ENCODE measurements at places on chromosomes 7 and 10. TPM values are rescaled to one million over a fixed set of nuclear protein-coding genes. Genes with fewer than 3 reads are reported as not detected.

DNA sequence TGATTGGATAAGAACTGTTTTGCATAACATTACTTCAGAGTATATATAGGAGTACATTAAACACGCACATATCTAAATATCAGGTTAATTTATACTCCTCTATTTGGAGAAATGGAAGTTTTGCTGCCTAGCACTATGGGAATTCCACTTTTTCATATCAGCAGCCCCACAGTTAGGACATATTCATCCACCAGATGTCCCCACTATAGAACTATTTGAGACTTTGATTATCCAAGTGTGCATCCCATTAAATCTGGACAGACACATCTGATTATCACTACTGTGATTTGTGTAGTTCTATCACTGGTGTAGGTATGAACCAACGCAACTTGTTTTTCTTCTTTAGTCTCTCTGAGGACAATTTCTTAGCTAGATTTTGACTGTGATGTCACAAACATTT is 345.7 kb downstream of the THSD7A start:
- peak; percentile 26 for DNase-seq

DNA sequence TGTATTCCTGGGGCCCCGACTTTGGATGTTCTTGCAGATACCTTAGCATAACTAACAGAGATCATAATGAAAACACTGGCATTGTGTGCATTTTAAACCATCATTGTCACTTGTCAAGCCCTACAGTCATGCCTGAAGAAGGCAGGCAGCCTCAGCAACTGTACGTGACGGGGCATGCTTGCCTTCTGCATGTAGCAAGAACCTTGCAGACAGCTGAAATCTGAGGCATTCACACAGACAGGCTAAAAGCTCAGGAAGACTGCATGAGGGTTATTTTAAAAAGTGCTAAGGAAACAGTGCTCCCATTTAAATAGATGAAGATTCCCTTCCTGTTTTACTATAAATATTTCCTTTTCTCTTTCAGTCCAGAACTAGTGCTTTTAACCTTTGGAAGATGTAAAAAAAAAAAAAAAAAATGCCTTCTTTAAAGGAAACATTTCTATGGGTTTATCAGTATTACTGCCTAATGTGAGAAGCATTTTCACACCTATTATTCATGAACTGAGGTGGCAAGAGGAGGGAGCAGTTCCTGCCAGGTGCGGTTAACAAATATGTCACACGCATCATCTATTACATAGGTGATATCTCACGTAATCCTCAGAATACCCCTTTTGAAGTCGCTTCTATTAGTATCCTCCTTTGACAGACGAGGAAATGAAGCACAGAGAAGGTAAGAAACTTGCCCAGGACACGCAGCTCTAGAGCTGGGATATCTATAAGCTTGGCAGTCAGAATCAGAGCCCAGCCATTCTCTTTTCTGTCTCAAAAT is 88.1 kb downstream of the PRKCQ start:
- no peak for DNase-seq

- no peak for DNase-seq
Observed at GRCh38 chr10:77504196-77504872, 133.3 kb downstream of the KCNMA1 start.

- no peak for DNase-seq
Observed at GRCh38 chr10:28652106-28652505, 25.2 kb upstream of the BAMBI start.

- no peak for DNase-seq
Observed at GRCh38 chr7:158751751-158752150, 47.1 kb upstream of the NCAPG2 start.

The CNTNAP2 gene
- 47.8 TPM for total RNA-seq

The HOXA13 gene
- total RNA-seq: not detected

The MSMB gene
- not detected for total RNA-seq

- no peak for DNase-seq
Observed at GRCh38 chr7:33395340-33395739, 266.0 kb downstream of the BBS9 start.

DNA sequence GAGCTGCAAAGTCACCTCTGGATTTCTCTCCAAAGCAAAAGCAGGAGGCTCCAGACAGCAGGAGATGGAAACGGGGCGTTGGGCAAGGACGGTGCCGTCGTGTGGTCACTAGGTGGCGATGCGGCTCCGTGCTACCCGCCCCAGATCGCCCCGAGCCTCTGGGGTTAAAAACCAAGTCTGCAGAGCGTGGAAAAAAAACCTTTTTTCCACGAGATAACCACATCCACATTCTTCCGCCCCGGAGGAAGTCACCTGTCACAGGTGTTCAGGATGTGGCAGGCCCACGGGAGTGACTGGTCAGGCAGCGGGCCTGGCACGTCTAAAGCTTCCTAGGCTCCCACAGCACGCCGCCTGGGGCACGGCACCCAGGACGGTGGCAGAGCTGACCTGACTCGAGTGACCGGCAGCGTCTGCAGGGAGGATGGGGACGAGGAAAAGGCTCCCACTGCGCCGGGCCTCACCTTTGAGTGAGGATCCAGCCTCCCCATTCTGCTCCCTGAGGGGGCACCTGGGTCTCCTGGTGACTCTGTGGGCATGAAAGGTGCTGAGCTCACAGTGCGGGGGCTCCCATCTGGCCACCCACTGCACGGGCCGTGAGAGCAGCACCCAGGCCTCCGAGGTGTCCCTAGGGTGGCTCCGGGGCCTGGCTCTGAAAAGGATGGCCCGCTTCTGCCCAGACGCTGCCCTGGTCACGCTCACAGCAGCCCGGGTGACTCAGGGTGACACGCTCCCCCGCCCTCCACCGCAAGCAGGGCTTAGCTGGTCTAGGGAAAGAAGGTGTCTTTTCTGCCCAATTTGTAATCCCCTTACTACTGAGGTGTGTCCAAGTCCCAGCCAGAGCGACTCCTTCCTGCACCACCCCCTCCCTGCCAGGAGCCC is 71.3 kb upstream of the TNRC18 start:
- peak; percentile 80 for DNase-seq

DNA sequence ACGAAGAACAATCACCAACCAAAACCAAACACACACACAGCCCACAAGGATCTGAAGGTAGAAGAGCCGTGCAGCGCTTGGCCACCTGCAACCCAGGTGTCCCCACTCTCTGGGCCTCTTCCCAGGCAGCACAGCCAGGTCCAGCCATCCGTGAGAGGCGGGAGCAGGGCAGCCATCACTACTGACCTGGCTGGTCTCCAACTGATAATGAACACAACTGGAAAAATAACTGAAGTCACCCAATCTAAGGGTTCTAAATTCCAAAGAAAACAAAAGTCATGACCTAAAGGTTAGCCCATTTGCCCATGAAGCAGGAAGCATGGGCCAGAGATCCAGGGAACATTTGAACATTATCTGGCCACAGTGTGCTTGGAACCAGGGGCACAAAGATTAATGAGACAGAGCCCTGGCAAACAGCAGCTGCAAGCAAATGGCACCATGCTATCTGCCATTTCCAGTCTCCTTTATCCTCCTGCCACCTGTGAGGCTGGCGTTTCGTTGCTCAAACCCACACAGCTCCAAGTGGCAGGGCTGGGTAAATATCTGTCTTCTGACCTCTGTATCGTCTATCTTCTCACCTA is 207.9 kb downstream of the TNS3 start:
- DNase-seq: no peak

GRCh38 chr7:87212498-87212897 is 7.0 kb downstream of the TMEM243 start:
- no peak for DNase-seq

The CPA1 gene
- not detected for total RNA-seq

GRCh38 chr7:118696879-118697278 is 472.4 kb downstream of the ANKRD7 start:
- DNase-seq: no peak

DNA sequence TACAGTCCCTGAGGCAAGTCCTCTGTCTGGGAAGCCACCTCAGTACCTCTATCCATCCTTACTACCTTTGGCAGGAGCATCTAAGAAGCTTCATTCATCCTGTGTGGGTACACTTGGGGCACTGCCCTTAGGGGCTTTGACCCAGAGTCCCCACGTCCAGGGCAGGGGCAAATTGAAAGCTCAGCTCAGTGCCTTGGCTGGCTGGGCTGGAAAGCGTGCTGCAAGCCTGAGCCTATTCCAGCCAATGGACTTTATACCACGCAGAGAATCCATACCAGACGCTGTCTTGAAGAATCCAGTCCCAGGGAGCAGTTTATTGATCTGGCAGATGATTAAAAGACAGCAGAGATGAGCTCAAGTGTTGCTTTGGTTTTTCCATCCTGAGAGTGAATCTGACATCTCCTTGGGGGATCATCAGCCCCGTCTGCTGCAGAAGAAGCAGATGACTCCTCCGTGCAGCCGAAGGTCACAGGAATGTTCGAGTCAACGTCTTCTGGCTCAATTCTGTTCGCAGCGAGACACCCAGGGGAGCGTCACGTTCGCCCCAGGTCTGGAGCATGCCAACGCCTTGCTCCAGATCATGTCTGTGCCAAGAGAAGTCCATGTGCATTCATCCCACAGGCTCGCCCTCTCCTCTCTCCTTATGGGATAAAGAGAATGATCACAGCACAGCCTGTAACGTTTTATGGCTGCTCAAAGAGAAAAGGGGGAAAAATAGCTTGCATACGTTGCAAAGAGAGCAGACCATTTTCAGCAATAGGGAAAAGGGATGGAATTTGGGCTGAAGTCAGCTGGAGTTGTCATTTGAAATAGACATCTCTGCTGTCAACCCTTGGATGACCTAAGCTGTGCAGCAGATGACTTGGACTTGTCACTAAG is 35.8 kb upstream of the LYZL1 start:
- no peak for DNase-seq

DNA sequence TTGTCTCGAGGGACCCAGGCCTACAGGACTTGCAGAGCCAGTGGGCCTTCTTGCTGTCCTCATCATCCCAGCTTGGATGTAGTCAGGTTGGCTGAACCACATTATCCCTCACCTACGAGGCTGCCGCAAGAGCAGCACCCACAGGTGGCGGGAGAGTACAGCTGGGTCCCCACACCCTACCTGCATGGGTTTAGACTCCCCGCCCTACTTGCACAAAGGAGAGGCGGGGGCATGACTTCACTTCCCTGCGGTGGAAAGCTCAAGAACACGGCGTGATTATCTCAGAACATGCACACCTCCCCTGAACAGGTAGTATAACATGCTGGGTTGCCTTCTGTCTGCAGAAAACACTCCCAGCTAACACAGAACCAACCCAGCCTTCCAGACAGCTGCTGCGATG is 57.5 kb downstream of the CTBP2 start:
- no peak for DNase-seq

The CUZD1 gene
- total RNA-seq: 1.6 TPM

DNA sequence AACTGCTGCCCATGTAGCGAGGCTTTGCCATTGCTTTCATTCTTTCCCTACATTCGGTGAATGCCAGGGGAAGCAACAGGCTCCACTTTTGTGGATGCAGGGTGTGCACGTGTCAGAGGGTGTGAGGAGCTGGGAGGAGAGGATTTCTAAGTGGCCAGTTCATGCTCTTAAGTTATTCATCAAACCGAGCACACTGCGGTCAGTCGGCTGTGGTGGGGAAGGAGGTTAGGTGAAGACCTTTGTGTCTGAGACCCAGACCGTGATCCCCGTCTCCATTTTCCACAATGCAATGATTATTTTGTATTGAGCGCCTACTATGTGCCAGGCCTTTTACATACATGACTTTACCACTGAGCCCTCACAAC is 438.6 kb upstream of the GALNT17 start:
- DNase-seq: no peak

- DNase-seq: no peak
Observed at GRCh38 chr10:43692051-43692825, 43.6 kb upstream of the ZNF32 start.

- DNase-seq: no peak
Observed at GRCh38 chr7:113856010-113856409, 62.8 kb downstream of the PPP1R3A start.

The OPN4 gene
- total RNA-seq: not detected
